ENCODE measurements at places on chromosomes 5 and 9.

DNA sequence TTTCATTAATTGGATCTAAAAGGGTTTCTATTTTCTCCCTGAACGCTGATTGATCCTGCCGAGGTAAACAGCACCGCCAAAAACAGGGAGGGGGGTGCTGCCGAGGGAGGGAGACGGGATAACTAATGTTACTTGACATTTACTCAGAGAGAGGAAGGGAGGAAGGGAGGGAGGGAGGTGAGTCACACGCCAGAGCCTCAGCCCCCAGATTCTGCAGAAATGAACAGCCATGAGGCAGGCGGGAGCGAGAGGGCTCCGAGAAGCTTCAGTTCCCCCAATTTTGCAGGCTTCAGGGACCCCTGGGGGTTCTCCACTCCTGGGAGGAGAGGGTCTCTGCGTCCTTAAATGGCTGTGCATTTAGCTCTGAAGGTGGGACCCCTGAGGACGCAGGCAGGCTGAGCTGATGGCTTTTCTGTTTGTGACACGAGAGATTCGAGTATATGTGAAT, 59.1 kb upstream of the IER5L start:
- DNase-seq: peak; percentile 40

GRCh38 chr9:90878562-90878961, 76.9 kb downstream of the SYK start:
- DNase-seq: no peak

GRCh38 chr5:67030289-67031056, 166.1 kb downstream of the CD180 start:
- no peak for DNase-seq

DNA sequence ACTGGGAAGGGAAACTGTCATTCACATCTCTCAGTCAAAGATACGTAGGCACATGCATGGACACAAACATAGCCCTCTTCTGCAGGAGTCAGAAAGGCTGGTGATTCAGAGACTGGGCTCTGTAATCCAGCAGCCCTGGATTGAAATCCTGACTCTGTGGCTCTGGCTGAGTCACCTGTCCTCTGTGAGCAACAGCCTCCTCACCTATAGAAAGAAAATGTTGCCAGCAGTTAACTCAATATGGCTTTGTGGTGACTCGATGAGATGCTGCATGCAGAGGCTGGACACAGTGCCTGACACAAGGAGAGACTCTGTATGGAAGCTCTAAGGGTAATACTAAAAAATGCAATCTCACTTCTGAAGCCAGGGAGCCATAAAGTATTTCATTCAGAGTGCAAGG, 23.9 kb upstream of the CDKN2AIPNL start:
- DNase-seq: no peak

DNA sequence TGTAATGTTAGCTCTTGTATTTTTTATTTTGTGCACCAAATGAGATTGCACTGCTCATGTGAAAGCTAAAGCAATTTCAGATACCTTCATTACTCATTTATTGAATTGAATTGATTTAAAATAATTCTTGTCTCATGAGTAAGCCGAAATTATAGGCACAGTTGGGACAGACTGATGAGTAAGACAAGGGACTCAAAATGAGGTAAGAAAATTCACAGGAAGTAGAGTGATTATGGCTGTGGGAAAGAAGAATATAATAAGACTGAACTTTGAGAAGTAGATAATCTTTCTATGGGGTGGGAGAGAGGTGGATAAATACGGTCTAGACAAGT, 51.1 kb downstream of the NUDT12 start:
- no peak for DNase-seq

DNA sequence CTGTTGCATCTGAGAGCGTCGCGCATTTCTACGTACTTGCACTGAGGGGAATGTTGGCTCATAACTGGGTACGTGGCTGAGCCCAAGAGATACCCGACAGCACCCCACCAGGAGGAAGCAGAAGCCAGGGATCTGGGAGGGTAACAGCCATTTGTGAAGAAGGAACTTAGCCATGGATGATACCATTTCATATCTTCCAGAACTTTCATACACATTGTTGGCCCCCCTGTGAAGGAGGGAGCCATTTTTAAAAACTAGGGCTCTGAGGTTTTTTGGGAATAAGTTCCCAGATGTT, 101.4 kb upstream of the SLC44A1 start:
- no peak for DNase-seq

GRCh38 chr5:57007344-57007743, 55.4 kb upstream of the MIER3 start:
- DNase-seq: no peak

- no peak for DNase-seq
Observed at GRCh38 chr5:135028791-135029476, 5.1 kb downstream of the PITX1 start.

DNA sequence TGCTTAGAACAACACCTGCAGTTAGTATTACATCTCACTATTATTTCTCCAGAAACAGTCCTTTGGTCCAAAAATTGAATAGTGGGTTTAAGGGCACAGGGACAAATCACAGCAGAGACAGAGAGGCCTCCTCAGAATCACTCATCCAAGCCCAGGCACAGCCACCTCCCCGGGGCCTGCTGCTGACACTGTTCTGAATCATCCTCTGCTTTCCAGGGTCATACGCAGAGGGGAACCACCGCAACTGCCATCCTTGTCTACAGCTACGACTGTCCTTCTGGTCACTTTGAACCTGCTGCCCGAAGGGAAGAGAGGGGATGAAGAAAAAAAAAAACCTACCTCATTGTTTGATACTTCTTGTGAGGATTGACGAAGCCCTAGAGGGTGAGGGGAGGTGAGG, 35.3 kb upstream of the MAN2A1 start:
- DNase-seq: no peak

- DNase-seq: no peak
Observed at GRCh38 chr5:108670591-108671289, 77.0 kb upstream of the FER start.
